ENCODE measurements at places on chromosomes 3 and 15.
A peak's percentile ranks its signal among the peaks of the same experiment; 100 is the strongest.

DNA sequence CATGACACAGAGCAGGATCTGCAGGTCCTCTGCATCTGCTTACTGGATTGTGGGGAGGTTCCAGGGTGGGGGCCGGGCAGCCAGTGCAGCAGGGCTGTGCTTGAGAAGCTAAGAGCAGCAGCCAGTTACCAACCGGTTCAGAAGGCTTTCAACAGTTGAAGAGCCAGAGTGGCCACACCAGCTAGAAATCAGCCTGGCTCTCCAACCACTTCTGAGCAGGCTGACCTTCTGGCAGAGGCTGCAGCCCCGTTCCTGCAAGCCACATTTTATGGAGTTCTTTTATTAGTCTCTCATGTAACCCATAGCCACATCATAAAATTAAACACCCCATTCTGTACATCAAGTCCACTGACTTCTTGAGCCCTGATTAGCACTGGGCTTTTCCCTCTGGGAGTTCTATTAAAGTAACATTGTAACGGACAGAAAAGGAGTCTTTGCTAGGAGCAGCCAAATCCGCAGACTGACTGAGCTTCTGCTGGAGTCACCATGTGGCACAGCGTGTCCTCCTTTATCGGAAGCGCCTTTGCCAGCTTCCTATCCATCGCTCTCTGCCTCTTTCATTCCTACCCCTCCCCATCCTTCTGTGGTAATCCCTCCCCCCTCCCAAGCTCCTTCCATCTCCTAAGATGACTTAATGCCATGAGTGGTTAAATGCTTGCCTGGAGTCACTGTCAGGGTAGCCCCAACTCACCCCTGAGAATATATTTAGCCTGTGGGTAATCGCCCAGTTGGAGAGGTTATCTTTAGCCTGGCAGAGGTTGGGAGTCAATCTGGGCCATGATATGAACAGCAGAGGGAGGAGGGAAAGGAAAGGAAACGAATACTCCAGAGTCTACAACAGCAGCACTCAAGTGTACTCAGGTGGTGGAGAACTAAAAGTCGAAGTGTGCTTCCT is 138.5 kb upstream of the HES1 start:
- DNase-seq, result no peak

DNA sequence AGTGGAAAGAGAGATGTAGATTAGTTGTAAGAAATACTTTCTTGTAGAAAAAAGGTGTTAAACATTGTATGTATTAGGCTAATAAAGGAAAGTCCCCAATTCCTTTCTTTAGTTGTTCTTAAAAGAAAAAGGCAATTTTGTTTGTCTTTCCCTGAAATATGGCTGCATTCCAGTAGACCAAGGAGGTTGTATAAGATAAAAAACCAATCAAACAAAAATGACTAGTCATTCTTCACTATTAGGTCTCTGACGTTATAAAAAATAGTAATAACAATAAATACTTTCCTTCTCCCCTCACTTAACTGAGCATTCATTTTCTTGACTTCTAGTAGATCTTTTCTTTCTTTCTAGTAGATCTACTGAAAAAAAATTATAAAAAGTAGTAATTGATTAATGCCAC is 8.6 kb upstream of the PPM1L start:
- no peak for DNase-seq

- peak; percentile 14 for DNase-seq
Measured at GRCh38 chr3:192892981-192893700, 24.5 kb downstream of the MB21D2 start.

DNA sequence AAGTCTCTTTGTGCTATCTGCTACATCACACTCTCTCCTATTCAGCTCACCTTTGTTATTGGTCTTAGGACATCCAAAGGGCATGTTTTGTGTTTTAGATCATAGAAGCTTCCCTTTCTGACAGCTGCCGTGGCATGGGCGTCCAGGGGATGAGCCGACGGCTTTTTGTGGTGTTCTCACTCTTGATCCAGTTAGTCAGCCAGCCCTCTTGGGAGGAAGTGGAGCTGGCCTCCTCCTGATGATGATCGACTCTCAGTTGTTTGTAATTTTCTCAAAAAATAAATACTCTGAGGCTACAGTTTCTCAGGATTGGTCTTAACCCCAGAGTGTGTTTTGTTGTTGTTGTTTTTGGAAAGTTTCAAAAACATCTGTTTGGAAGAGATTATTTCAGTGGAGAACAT is 34.4 kb downstream of the BOC start:
- DNase-seq, result no peak

DNA sequence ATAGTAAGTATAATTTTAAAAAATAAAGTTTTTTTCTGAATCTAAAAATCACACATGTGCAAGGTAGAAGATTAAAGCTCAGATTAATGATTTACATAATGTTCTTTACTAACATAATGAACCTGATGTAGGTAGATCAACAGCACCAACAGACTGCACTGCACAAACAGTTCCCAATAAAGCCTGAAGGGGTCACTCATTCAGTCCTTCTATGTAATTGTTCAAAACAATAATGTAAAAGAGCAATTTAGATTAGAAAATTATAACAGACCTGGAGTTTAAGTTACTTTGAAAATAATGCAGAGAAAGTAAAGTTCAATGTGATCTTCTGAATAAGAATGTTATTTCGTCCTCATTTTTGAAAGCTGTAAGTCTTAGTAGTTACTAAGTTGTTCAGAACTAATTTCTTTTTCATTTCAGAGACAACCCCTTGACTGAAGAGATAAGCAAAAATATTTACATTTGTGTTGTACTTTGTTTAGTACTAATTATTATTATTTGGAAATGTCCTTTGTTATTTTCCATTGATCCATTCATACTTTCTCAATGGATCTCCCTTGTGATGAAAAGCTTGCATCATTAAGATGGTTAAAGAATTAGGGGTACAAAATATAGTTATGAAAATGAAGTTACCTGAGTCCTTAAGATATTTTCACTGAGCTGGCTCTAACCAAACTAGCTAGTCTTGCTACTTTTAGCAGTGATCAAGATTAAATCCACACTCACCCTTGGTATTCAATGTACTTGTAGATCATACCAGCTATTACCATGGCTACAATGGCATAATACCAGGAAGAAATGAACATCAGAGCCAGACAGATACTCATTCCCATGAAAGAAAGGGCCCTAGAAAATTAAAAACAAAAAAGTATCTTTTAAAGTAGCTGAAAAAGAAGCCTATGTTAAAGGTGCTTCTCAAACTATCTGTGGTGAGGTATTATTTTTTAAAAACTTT is 16.8 kb downstream of the EMC4 start:
- DNase-seq, result no peak

- DNase-seq, result no peak
Measured at GRCh38 chr3:13705702-13706280, 156.9 kb downstream of the FBLN2 start.

DNA sequence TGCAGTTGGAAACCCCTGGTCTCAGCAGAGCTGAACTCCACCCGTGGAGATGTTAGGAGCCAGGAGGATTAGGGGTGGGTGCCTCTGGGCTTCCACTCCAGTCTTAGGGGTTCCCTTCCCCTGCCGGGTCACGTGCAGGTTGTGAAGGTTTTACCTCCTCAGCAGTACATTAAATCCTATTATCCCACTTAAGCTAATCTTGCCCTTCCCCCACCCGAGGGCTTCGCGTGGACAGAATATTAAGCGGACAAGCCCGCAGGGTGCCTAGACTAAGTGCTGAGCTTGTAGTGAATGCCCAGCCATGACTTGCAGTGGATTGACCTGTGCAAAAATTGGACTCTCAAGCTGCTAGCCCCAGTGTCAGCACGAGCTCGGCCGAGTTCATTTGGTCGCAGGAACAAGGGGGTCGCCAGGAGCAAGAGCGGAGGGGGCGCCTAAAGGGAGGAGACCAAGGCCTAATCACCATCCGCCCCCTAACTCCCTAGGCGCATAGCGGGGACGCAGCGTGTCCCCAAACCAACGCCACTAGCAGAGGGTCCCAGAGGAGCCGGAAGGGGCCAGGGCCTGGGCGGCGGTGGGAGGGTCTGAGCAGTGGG is 498 bp upstream of the SEMA4B start:
- DNase-seq, result no peak

GRCh38 chr3:64533617-64534317 is 154.0 kb downstream of the ADAMTS9 start:
- DNase-seq, result no peak

GRCh38 chr3:46987743-46988401 is 8.4 kb downstream of the NBEAL2 start:
- DNase-seq, result peak; percentile 62

DNA sequence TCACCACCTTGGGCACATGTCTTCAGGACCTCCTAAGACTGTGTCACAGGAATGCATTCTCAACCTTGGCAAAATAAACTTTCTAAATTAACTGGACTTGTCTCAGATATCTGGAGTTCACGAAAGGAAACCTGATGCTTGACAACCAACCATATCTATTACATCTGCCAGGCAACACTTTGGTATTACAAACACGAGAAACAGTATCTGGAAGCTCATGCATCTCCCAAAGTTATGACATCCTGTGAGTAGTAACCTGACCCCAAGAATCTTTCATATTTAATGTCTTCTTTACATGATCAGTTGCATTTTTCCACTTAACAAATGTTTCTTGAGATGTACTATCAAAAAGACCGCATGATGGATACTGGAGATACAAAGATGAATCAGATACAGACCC is 465.3 kb upstream of the AGTR1 start:
- no peak for DNase-seq

GRCh38 chr3:24101676-24102168 is 156.6 kb downstream of the NR1D2 start:
- no peak for DNase-seq

DNA sequence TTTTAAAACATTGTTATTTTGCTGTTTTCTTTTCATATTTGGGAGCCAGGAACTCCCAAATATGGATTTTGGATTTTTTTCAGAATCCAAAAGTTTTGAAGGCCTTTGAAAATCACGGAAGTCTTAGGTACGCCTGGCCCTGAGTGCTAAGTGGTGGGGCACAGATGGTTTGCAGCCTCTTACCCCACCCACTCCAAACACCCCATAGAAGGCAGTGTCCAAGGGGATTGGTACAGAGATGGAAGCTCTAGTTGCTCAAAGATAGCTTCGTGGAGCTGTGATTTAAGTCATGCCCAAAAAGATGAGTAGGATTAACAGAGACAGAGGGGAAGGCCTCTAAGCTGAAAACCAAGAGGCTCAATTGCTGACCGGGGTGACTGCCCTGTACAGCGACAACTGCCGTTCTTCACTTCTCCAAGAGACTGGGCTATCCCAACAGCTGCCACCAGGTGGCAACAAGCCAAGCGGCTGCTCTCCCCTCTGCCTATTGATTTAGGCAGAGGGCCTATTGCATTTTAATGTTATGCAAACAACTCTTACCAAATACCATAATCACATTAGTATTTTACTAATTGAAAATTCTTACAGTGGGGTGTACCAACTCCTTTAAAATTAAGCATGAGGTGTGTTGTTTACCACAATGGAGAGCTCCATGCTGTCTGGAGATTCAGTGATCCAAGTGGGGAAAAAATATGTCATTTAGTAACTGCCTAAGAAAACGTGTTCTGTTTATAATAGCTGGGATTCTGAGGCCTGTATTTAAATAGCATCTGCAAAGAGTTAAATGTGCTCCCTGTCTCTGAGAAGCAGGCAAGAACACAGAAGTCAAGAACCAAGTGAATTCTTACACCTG is 64.0 kb upstream of the C15orf61 start:
- peak; percentile 72 for DNase-seq

GRCh38 chr3:45817831-45818522 is 21.6 kb upstream of the SLC6A20 start:
- no peak for DNase-seq

DNA sequence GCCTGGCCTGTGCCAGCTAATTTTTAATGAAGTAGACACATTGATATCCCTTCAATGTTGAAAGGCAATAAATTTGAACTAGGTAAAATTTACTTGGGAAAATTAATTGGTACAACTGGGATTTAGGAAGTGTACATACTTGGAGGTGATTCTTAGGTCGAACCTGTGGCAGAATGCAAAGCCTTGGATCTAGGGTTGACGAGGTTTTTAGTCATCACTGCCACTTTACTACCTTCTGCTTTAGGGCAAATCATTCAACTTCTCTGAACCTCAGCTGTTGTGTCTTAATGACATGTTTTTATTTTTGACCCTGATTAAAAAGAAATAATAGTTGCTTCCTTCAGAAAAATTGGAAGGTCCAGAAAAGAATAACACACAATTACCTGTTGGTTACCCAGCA is 2.5 kb downstream of the APPL1 start:
- no peak for DNase-seq

GRCh38 chr3:190458040-190458439 is 8.3 kb upstream of the TMEM207 start:
- DNase-seq, result no peak

- no peak for DNase-seq
Measured at GRCh38 chr15:93566762-93567161, 477.8 kb upstream of the RGMA start.

- DNase-seq, result no peak
Measured at GRCh38 chr3:129532261-129532660, 3.8 kb downstream of the RHO start.

GRCh38 chr15:30042556-30042955 is 40.2 kb upstream of the GOLGA8J start:
- no peak for DNase-seq

Data from stimulated activated CD8-positive, alpha-beta memory T cell treated with anti-CD3 and anti-CD28 coated beads, Interleukin-4, amount 100 ng/mL, for 1 hour (primary cell).